ENCODE measurements at places on chromosomes 6 and 20. TPM values are rescaled to one million over a fixed set of nuclear protein-coding genes. Genes with fewer than 3 reads are reported as not detected.

WFDC12 gene
- total RNA-seq: not detected

GRCh38 chr6:138772596-138773176, 883 bp upstream of the CCDC28A start:
- DNase-seq: no peak

DNA sequence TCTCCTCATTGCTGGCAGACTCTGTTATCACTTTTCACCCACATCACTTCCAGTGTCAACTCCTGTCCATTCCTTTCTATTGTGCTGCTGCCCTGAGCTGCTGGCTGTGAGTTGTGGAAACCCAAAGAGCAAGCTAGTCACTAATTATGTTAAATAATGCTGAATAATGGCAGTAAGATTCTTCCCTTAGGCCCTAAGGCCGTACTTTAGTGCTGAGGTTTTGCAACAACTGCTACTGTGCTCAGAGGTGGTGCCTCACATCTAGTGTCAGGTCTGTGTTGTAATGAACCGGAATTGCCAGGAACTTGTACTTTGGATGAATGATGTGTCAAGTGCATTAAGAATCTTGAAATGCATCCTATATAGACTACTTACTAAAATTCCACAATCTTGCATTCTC, 372.2 kb upstream of the RNF217 start:
- no peak for DNase-seq

RAD21L1 gene
- not detected for total RNA-seq

GRCh38 chr20:48098099-48098498, 312.8 kb upstream of the SULF2 start:
- DNase-seq: no peak

DNA sequence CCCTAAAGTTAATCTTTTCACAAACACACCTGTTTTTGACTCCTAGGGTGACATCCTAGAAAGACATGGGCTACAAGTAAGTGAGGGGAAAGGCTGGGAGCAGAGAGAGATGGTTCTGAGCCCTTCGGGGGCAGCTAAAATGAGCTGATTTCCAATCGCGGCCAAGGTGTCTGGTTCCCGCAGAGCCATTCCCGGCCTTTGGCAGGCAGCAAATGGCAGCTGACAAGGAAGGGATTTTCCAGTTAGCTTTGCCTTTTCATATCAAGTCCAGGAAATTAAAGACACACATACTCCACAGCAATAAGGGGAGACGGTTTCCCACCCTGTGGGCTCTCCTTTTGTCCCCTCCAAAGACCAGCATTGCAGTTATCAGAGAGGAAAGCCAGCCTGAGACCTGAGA, 228.5 kb downstream of the ZMYND8 start:
- peak; percentile 12 for DNase-seq

DNA sequence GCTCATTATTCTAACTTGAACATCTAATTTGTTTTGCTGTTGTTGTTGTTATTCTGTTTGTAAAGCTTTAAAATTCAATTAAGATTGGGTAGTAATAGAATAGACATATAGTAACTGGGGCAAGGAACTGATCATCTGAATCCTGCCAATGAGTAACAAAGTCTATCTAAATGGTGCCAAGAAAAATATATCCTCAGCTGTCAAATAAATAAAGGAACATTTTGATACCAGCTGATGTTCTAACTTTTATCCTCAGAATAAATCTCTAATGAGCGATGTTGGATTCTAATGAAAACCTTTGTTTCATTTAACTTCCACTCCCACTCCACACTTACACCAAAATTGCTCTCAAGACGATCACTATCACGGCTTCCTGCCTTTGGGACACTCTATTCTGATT, 210.9 kb downstream of the TINAG start:
- DNase-seq: no peak

OXT gene
- total RNA-seq: not detected

GRCh38 chr6:45728674-45729073, 287.0 kb downstream of the CLIC5 start:
- no peak for DNase-seq

FAM209B gene
- not detected for total RNA-seq

GRCh38 chr20:56897318-56897957, 268.3 kb downstream of the TFAP2C start:
- no peak for DNase-seq

DNA sequence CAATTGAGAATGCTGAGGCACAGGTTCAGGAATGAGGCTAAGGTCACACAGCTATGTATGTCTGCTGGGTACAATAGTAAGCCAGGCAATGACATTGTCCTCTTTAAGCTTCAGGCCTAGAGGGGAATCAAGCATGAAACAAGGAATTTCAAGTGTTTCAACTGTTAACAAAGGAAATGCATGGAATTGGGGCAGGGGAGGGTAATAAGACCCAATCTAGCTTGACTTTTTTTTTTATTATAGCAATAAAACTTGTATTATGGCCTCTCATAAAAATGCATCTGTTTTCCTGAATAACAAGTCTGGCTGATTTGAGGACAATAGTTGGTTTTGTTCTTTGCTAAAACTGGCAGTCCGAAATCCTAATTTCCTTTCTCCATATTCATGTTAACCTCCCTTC, 336.7 kb downstream of the CBLN4 start:
- DNase-seq: no peak

- DNase-seq: peak; percentile 34
These were observed 147.9 kb downstream of the RNGTT start for GRCh38 chr6:88815491-88815890.

- DNase-seq: no peak
These were observed 141.2 kb downstream of the NRN1 start for GRCh38 chr6:5865506-5866031.

GRCh38 chr6:125481056-125481455, 179.3 kb upstream of the HDDC2 start:
- DNase-seq: no peak

GFRAL gene
- total RNA-seq: not detected

Data from cerebellum (tissue), 4 donors.